BJ (cell line): ENCODE measurements at places on chromosomes 11 and 22. TPM values are rescaled to one million over a fixed set of nuclear protein-coding genes. Genes with fewer than 3 reads are reported as not detected.

SLC16A8 gene
- polyA plus RNA-seq, result 0.10 and 0.17 TPM in 2 replicates

KRTAP5-5 gene
- polyA plus RNA-seq, result not detected in 2 replicates

PATE2 gene
- polyA plus RNA-seq, result not detected in 2 replicates

ANO5 gene
- not detected in 2 replicates for polyA plus RNA-seq

MUC6 gene
- polyA plus RNA-seq, result not detected in 2 replicates

A4GALT gene
- polyA plus RNA-seq, result 3.1 and 6.7 TPM in 2 replicates

NLRX1 gene
- polyA plus RNA-seq, result 12.0 and 19.4 TPM in 2 replicates

TSGA10IP gene
- not detected in 2 replicates for polyA plus RNA-seq

FOLH1 gene
- not detected in 2 replicates for polyA plus RNA-seq

UBQLN3 gene
- polyA plus RNA-seq, result 0.05 TPM in 1 of 2 replicates, not detected in the other

PSMA1 gene
- polyA plus RNA-seq, result 108 and 169 TPM in 2 replicates

NFAM1 gene
- 0.01 TPM in 1 of 2 replicates, not detected in the other for polyA plus RNA-seq

KRTAP5-10 gene
- polyA plus RNA-seq, result 0.06 TPM in 1 of 2 replicates, not detected in the other

CADM1 gene
- 31.8 and 43.4 TPM in 2 replicates for polyA plus RNA-seq

GGT5 gene
- polyA plus RNA-seq, result 13.3 and 29.1 TPM in 2 replicates

PKDREJ gene
- polyA plus RNA-seq, result not detected in 2 replicates

KRTAP5-8 gene
- polyA plus RNA-seq, result not detected in 2 replicates

CDC42BPG gene
- polyA plus RNA-seq, result 0.01 and 0.02 TPM in 2 replicates

TMEM9B gene
- 24.6 and 46.4 TPM in 2 replicates for polyA plus RNA-seq

SOX6 gene
- 1.9 and 2.0 TPM in 2 replicates for polyA plus RNA-seq

TRIM6 gene
- polyA plus RNA-seq, result 3.8 and 4.5 TPM in 2 replicates

TEAD1 gene
- 79.2 and 110 TPM in 2 replicates for polyA plus RNA-seq

SCUBE1 gene
- polyA plus RNA-seq, result not detected in 2 replicates

HTR3B gene
- not detected in 2 replicates for polyA plus RNA-seq

SYVN1 gene
- polyA plus RNA-seq, result 13.3 and 33.4 TPM in 2 replicates

C11orf42 gene
- polyA plus RNA-seq, result not detected in 2 replicates

SCGB1D2 gene
- not detected in 2 replicates for polyA plus RNA-seq

ESAM gene
- polyA plus RNA-seq, result 0.17 and 0.18 TPM in 2 replicates

SLC22A25 gene
- polyA plus RNA-seq, result not detected in 2 replicates

CLCF1 gene
- 13.9 and 21.3 TPM in 2 replicates for polyA plus RNA-seq

GNG3 gene
- polyA plus RNA-seq, result not detected in 2 replicates

KDM4D gene
- polyA plus RNA-seq, result 0.97 and 1.1 TPM in 2 replicates

VPREB1 gene
- not detected in 2 replicates for polyA plus RNA-seq

SPTBN2 gene
- 0.07 and 0.25 TPM in 2 replicates for polyA plus RNA-seq

DSCAML1 gene
- not detected in 2 replicates for polyA plus RNA-seq

TREH gene
- polyA plus RNA-seq, result not detected in 2 replicates

TMEM191B gene
- polyA plus RNA-seq, result 0.44 and 1.6 TPM in 2 replicates

ACCSL gene
- polyA plus RNA-seq, result 0.04 TPM in 1 of 2 replicates, not detected in the other

KCTD14 gene
- polyA plus RNA-seq, result 1.8 and 2.1 TPM in 2 replicates

MS4A6A gene
- polyA plus RNA-seq, result not detected in 2 replicates

PRAME gene
- polyA plus RNA-seq, result 0.15 TPM in 1 of 2 replicates, not detected in the other
